M059J (cell line): ENCODE measurements at places on chromosomes 16 and 17. TPM values are rescaled to one million over a fixed set of nuclear protein-coding genes. Genes with fewer than 3 reads are reported as not detected.

DNA sequence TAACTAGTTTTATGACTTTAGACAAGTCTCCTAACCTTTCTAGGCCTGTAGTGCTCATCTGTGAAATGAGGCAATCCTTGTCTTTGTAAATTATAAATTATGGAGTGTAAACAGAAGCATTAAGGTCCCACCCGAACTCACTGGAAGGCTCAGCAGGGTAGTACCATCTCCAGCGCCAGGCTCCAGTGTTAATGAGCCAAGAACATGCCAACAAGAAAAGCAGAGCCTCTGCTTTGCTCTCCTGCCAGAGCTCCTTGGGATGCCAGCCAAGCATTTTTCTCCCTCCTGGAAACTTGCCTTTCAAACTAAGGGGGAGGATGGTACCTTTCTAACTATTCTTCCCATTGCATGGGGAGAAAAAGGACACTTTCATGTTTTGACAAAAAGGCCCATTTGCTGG, 14.9 kb downstream of the LIMD2 start:
- DNase-seq = no peak

GRCh38 chr16:81610144-81610842, 165.7 kb downstream of the CMIP start:
- DNase-seq = peak; percentile 75

DNA sequence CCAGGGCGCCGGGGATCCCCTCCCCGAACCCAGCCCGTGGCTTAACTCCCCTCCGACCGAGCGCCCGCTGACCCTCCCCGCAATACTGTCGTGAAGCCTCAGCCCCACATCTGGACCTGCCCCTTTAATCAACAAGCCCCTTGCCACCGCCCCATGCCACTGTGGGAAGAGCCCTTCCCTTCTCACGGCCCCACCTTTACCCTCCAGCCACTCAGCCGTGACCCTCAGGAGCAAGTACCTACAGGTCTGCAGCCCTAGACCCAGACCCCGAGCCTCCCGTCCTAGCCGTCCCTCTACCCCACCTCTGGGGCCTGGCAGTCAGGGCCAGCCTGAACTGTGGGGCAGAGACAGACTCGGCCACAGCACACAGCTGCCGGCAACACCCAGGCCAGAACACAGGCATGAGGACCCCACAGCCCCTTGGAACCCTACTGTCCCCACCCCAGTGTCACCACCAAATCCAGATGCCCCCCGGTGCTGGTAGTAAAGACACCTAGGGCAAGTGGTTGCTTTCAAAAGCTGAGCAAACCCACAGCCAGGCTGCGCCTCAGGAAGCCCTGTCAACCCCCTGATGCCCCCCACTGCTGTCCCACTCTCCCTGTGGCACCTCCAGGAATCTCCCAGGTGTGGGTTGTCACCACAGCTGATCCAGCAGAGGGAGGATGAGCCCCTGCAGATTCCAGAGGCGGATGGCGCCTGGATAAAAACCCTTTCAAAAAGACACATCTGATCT, 1.4 kb downstream of the NXPH3 start:
- DNase-seq = no peak

- no peak for DNase-seq
Measured at GRCh38 chr17:52048137-52048898, 110.2 kb downstream of the CA10 start.

DNA sequence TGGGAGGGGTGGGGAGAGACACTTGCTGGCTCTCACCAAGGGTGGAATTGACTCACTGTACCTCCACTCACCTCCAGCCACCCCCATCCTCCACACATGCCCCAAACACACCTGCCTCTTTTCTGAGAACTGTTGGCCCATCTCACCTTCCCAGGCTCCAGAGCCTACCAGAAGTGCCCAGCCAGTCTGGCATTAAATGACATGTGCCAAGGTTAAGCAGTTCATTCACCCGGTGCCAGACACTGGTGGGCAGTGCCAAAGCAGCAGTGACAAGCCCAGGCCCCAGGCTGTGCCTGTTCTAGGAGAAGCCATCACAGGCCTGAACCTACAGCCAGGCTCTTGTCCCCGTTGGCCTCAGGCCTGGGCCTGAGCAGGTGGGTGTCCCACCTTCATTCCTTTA, 11.2 kb downstream of the MVP start:
- no peak for DNase-seq

DNA sequence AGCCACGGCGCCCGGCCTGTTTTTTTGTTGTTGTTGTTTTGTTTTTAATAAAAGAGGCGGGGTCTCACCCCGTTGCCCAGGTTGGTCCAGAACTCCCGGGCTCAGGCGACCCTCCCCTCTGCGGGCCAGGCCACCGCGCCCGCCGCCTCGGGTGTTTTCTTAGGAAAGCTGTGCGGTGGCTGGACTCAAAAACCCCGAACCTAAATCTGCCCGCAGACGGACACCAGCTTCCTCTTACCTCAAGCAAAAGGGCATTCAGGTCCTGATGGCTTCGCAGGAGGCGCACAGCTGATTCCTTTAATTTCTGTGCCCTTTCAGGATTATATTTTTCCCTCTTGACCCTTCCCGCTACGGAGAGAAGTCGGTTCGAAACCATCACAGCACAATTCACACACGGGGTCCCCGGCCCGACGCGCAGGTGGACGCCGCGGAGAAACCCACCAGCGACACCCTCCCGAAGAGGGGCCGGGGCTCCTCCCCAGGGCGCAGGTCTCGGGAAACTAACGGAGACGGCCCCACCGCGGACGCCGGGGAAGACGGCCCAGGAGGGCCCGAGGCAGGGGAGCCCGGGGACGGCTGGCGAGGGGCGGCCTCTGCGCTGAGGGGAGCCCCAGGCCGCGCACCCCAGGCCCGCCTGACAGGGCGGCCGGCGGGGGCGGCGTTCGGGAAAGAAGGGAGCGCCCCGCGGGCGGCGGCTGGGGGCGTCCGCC, 653 bp downstream of the FANCA start:
- peak; percentile 31 for DNase-seq

DNA sequence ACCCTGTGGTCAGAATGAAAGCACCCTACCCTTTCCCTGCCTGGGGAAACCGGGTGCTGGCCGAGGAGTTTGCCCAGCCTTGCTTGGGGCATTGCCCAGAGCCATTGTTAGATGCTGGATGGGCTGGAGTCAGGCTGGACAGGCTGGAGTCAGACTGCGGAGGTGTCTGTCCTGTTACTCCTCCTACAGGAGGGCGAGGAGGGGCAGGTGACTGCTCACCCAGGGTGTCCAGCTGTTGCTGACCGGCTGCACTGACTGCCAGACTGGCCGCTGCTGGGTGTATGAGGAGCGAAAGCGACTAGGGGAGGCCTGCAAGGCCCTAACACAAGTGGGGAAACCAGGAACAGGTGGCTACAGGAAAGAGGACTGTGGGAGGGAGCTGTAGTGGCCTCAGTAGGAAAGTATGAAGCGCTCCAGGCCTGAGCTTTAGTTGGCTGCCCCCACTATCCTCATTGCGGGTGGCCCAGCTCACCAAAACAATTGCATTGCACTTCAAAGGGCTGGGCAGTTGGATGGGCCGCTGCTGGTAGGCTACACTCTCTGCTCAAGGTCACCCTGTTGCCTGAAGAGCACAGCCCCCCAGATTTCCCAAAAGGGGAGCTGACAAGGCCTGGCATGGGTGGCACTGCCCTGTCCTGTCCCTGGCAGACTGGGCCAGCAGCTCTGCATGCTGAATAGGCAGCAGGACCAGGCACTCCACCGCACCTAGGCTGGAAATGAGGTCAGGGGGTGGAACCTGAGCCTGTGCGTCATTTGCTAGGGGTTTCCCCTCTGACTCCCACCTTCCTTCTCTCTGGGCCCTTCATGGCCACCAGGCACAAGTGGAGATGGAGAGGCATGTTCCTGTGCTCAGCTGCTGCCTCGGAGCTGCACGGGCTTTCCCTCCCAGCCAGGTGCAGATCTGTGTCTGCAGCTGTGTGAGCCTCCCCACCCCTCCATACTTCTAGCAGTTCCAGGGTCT, 18.4 kb downstream of the LDHD start:
- no peak for DNase-seq

- no peak for DNase-seq
Measured at GRCh38 chr17:48161127-48161905, 53.8 kb downstream of the SNX11 start.

DNA sequence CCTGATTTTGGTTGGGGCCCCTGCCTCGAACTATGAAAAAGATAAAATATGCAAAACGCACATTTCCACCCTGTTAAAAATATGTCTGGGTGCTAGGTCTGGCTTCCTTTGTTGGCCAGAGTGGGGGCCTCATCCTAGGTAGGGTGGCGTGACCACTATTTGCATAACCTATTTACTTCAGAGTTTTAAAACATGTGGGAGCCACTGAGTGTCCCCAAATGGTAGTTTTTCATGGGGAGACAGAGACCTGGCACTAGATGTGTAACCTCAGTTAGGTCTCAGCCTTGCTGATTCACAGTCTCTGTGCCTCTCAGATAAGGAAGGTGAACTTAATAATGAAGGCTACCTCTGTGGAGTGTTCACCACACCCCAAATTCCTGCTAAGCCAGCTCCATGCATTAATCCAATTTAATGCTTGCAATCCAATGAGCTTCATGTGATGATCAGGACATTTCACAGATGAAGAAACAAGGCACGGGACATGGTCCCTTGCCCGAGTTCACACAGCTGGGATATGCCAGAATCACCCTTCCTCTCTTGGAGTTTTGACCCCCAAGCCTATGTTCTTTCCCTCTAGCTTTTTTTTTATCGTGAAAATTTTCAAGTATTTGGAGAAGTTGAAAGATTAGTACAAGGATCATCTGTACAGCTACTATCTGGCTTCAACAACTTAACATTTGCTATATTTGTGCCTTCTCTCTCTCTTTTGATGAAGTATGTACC, 103.4 kb downstream of the IRF8 start:
- no peak for DNase-seq

- DNase-seq = peak; percentile 13
Measured at GRCh38 chr16:64159976-64160375, 961.9 kb downstream of the CDH11 start.

GRCh38 chr17:81931189-81931556, 3.6 kb upstream of the MAFG start:
- DNase-seq = no peak

DNA sequence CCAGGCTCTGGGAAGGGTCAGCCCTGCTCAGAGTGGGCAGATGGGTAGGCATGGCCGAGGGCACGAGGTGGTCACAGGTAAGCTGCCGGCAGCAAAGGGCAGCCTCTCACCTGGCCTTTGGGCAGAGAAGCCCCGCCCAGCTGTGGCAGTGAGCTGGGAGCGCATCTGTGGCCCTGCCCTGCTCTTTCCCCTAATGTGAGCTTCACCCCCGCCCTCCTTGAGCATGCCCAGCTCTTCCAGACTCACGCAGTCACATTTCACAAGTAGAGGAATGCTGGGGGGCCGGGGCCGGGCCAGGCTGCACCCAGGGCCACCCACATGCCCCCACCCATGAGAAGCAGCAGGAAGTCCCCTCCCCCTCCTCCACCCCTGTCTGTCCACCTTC, 40.7 kb upstream of the SLC38A10 start:
- no peak for DNase-seq

- peak; percentile 97 for DNase-seq
Measured at GRCh38 chr17:50177983-50178834, 12.4 kb downstream of the SGCA start.

DNA sequence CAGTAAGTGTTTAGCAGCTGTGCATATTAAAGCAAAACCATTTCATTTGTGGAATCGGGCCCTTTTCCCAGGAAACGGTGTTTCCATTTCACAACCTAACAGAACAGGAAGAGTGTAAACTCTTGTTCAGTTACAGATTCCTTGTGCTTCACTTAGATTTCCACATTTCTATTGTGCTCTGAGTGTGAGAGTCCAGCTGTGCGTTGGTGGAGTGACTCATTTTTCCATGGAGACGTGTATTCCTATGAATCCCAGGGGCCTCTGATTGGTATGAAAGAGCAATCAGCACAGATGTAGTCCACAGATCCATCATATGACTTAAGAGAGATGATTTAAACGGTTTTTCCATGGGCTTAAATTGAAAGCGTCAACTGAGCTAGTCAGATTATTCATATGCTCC, 13.3 kb upstream of the CAVIN1 start:
- peak; percentile 44 for DNase-seq

- peak; percentile 76 for DNase-seq
Measured at GRCh38 chr17:62627219-62627903, at the start of gene MRC2. Gene MRC2 (plus strand): TSS chr17:62627670. CDS start chr17:62627803, 133 bp downstream.

Gene AMFR
- 128 and 196 TPM in 2 replicates for total RNA-seq

Gene GFAP
- not detected in 2 replicates for total RNA-seq

Gene OR1D5
- total RNA-seq = not detected in 2 replicates

Gene C17orf67
- 0.32 TPM in 1 of 2 replicates, not detected in the other for total RNA-seq

Gene ZFPM1
- 0.10 and 1.9 TPM in 2 replicates for total RNA-seq

Gene EVPLL
- not detected in 2 replicates for total RNA-seq

Gene MYH13
- 0.02 TPM in 1 of 2 replicates, not detected in the other for total RNA-seq

Gene OTOP2
- not detected in 2 replicates for total RNA-seq

Gene TUFM
- total RNA-seq = 121 and 131 TPM in 2 replicates
